Frontal cortex (tissue), 4 donors: ENCODE measurements at places on chromosomes 3 and 15. TPM values are rescaled to one million over a fixed set of nuclear protein-coding genes. Genes with fewer than 3 reads are reported as not detected.

ITPKA gene
- total RNA-seq = 1.6 TPM

FBLN2 gene
- 5.3 TPM for total RNA-seq

TF gene
- total RNA-seq = 4.1 TPM

SNX4 gene
- total RNA-seq = 106 TPM

SLCO2A1 gene
- under 0.01 TPM for total RNA-seq

KNSTRN gene
- 22.4 TPM for total RNA-seq

KLHL40 gene
- total RNA-seq = 0.41 TPM

C3orf52 gene
- total RNA-seq = 0.41 TPM

TMEM158 gene
- 19.6 TPM for total RNA-seq

PLA2G4E gene
- not detected for total RNA-seq

BNC1 gene
- total RNA-seq = 0.41 TPM

TMOD2 gene
- total RNA-seq = 198 TPM

ARPP21 gene
- 459 TPM for total RNA-seq

CTXN2 gene
- total RNA-seq = 0.82 TPM

MYH15 gene
- total RNA-seq = 0.41 TPM

ASB14 gene
- total RNA-seq = under 0.01 TPM

EHD4 gene
- total RNA-seq = 2.0 TPM

C15orf62 gene
- not detected for total RNA-seq

SCN5A gene
- 1.2 TPM for total RNA-seq

NDUFB5 gene
- total RNA-seq = 172 TPM
